ENCODE measurements at places on chromosomes 13 and 19.

GRCh38 chr19:6216996-6217751, 62.6 kb downstream of the MLLT1 start:
- no peak for DNase-seq

- no peak for DNase-seq
Observed at GRCh38 chr13:43235028-43235427, 211.6 kb downstream of the DNAJC15 start.

DNA sequence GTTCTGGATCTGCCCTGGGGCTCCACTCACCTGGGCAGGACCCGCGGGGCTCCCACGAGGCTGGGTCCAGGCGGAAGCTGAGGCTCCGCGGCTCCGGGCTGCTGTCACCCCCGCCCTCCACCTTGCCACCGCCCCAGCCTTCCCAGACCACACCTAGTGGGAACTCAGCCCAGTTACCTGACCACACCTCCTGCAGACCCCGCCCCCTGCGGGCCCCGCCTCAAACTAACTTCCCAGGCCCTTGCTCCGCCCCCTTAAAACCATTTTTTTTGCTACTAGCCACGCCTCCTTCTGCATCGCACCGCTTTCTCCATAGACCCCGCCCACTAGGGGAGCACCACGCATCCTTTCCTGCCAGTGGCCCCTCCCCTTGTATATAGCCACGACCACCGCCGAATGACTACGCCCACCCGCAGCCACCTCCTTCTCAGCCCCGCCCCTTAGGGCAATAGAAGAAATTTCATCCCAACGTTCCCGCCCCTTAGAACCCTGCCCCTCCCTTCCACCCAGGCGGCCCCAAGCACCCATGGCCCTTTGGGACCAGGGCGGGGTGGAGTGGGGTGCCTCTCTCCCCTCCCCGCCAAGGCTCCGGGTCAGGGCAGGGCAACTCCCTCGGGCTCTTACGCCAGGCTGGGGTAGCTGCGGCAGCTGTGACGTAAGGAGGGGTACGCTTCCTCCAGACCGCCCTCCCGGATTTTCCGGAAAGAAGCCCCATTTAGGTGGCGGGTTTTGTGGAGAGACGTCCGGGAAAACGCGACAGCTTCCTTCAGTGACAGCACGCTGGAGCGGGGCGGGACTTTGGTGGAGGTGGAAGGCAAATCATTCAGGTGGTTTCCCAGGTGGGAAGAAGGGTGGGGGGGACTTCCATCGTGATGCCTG, at the start of gene SH2D3A:
SH2D3A (minus strand) TSS at position 79 of the 879 bp plus-strand sequence. CDS start 3,687 bp downstream, outside the sequence.
- DNase-seq = peak; percentile 63

GRCh38 chr13:24618011-24618955, 61.9 kb upstream of the ATP12A start:
- DNase-seq = peak; percentile 32

GRCh38 chr19:4692251-4693077, 22.3 kb upstream of the MYDGF start:
- no peak for DNase-seq

DNA sequence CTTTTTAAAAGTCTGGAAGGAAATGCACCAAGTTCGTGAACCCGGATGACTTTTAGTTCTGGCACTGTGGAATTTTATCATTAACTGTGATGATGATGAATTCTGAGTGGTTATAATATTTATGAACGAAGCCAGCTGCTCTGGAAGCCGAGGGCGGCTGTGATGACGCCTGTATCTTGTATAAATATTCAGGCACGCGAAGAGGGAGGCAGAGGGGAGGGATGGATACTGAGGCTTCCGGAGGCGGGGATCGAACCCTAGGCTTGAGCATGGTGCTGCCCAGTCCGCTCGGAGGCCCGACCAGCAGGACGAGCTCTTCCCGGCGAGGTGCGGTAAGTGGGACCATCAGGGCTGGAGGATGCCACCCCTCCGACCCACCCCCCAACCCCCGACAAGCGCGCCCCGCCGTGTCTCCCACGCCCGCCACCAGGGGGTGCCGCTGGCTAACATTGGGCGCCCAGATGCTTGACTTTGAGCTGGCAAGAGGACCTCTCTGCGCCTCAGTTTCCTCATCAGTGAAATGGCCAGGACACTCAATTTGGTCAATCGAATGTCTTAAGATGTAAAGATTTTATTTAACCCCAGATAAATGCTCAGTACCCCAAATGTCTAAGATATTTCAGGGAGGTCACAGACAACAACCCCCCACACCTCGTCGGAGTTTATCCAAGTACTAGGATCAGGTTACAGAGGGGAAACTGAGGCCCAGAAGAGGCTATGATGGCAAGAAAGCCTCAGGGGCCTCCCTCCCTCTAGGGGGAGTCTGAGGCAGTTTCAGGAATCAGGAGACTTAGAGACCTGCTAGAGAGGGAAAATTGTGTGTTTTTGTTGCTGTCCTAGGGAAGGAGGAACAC, 4.5 kb upstream of the RAB3A start:
- DNase-seq = no peak

DNA sequence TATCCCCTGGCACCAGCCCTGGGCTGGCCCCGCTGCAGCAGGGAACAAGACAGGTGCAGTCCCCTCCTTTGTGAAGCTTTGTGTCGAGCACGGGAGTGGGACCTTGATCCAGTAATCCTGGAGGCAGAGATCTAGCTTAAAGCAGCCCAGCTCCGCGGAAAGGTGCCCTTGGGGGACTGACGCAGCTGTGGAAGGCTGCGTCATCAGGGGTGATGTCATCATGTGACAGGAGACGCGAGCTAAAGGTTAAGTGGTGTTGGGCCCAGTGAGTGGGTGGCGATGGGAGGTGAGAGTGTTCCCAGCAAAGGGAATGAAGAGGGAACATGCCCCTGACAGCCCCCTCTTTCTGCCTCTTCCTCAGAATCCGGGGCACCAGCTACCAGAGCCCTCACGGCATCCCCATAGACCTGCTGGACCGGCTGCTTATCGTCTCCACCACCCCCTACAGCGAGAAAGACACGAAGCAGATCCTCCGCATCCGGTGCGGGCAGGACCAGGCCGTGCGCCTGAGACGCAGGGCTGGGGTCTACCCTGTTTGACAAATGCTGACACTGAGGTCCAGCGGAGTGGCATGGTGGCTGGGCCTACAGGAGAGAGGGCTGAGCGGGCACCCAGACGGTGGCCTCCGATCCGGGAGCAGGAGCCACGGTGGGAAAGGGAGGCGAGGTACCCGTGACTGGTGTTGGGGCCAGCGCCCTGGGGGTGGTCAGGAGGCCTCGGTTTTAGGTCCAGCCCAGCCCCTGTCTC, 2.6 kb downstream of the LHB start:
- DNase-seq = no peak

DNA sequence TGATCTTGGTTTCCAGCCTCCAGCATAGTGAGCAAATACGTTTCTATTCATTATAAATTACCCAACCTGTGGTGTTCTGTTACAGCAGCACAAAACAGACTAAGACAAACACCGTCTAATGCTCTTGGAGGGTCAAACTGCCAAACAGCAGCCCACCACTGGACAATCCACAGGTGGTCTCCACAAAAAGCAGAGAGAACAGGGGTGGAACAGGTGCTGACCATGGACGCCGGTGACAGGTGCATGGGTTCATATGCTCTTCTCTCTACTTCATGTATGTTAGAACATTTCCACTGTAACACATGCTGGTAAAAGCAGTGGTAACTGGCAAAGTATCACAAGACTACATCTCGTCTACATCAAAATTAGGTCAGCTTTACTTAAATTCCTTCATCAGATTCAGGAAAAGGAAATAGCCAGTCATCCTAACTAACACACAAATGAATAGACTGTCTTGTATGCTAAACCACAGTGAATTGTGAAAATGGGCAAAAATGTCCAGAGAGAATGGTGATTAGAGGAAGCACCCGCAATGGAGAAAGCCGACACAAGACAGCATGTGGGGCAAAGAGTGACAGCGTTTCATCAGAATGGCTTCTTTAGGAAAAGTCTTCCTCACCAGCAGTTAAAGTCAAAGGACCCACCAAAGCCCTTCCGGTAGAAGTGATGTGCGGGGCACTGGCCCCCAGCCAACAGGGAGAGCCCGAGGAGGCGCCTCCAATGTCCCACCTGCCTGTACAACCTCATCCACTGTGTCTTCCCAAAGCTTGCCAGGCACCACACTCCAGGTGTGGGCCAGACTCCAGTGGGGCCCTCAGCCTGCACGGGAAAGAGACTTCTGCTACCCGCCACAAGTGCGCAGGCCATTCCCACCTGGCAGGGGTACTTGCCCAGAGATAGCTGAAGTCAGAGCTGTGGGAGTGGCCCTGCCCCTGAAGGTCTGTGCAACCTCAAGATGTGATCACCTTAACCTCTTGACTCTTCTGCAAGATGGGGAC, 6.5 kb downstream of the CARS2 start:
- no peak for DNase-seq

GRCh38 chr19:9166846-9167245, 11.9 kb upstream of the OR7D2 start:
- DNase-seq = no peak

DNA sequence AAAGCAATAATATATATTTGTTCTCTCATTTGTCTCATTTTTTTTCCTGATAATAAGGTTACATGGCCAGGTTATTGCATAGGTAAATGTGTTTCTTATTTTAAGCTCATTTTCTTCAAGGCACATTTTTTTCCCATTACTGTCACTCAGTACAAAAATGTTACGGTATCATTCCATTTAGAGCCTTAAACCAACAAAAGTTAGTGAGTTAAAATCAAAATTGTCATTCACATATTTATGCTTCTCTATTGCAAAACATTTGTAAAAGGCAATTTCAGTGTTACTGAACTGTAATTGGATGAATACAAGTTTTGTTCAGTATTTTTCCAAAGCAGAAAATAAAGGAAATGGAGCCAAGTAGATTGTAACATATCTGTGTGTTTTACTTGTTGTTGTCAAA, 117.6 kb upstream of the MAB21L1 start:
- no peak for DNase-seq

- DNase-seq = no peak
Observed at GRCh38 chr19:45245826-45246225, 619 bp upstream of the EXOC3L2 start.

GRCh38 chr19:41373993-41374392, 2.3 kb upstream of the TMEM91 start:
- DNase-seq = no peak

GRCh38 chr13:43058831-43059230, 35.4 kb downstream of the DNAJC15 start:
- DNase-seq = no peak

DNA sequence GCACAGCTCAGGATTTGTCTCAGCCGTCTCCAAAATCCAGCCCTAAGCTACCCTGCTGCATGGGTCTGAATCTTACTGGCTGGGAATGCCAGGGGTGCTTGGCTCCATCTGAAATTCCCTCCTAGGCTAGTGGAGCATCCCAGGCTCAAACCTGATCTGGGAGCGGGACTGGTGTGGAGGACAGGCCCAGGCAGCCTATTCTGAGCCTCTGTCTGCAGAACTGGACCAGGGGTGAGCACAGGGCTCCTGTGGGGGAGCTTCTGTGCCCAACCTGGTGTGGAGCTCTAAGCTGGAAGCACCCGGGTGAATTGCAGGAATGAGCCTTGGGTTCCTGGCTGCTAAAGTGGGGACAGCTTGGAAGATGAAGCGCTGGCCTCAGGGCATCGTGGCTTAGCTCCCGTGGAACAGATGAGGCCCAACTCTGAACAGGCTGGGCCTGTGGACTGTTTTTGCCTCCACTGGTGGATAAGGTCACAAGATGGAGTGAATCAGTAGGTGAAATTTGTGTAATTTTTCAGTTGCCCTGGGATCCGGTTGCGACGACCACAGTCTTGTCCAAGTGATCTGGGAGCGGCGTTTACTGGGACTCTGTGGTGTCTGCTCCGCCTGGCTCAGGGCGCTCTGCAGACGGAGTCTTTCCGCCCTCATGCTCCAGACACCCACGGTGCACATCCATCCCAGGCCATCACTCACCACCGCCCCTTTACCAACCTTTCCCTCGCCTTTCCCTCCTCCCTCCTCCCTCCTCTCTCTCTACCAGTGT, 79.5 kb downstream of the TEX29 start:
- no peak for DNase-seq

DNA sequence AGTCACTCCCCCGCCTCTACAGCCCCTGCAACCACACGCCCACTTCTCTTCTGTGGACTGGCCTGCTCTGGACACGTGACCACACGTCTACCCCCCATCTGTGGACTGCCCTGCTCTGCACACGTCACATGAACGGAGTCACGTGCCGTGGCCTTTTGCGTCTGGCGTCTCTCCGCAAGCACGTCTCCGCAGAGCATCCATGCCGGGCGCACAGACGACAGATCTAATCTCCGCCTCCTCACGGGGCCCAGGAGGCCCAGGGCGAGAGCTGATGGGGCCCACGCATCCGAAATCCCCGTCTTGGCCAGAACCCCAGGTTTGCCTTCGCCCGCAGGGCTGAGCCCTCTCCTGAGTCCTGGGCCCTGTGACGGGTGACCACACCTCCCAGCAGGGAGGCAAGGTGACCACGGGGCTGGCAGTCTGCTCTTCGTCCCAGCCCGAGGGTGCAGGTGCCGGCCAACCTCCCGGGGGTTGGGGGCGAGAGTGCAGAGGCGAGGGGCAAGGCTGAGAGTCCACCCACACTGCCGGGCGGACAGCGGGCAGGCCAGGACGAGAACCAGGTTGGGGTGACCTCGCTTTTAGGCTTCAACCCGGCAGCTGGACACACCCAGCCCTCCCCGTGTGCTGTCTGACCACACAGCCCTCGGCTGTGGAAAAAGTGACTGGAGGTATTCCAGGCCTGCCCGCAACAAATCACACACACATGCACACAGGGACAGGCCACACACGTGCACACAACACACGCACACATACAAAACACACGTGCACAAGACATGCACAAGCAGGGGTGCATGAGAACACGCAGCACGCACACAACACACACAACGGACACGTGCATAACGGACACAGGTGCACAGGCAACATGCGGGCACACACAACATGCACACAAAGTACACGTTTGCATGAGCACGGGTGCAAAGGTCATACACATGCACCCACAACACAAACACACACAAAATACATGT, 3.9 kb downstream of the SBNO2 start:
- DNase-seq = no peak

- DNase-seq = no peak
Observed at GRCh38 chr19:33878910-33879810, 82.5 kb downstream of the KCTD15 start.

DNA sequence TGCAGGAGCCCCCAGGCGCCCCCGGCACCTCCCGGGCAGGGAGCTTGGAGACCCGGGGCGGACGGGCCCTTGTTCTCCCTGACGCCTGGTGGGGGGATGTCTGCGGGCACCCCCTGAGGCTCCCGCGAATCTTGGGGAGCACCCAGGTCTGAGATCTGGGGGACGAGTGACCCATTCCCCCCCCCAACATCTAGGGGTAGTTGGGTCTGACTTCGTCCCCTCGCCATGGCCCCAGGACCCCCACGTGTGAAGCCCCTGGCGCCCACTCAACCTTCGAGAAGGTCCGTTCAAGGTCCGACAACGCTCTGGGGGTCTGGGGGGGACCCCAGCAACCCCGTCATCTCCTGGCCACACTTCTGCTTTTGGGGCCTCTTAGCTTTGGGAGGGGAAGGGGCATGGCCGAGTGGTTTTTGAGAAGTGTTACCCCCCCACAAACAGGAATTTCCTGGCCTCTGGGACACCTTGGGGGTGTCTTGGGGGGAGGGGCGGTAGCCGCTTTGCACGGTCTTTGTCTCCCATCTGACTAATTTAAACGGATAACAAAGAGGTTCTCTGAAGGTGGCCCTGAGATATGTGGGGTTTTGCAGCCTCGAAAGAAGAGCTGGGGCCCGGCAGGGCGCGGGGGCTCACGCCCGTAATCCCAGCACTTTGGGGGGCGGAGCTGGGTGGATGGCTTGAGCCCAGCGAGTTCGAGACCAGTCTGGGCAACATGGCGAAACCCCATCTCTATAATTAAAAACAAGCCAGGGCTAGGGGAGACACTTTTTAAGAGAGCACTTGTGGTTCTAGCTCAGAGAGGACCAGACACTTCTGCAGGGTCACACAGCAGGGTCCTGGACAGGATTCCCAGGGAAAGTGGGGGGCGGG, 608 bp downstream of the CNN2 start:
- DNase-seq = no peak

All from stimulated activated CD8-positive, alpha-beta memory T cell treated with anti-CD3 and anti-CD28 coated beads, Interleukin-15, amount 100 ng/mL, for 24 hours (primary cell).